ENCODE measurements at places on chromosomes 3 and 15. TPM values are rescaled to one million over a fixed set of nuclear protein-coding genes. Genes with fewer than 3 reads are reported as not detected.

NEIL1 gene
- total RNA-seq, result 9.4 TPM

GOLGA8Q gene
- 0.18 TPM for total RNA-seq

MUC20 gene
- total RNA-seq, result 0.09 TPM

MYO5C gene
- 7.0 TPM for total RNA-seq

CAND2 gene
- total RNA-seq, result 1.1 TPM

HTR3E gene
- total RNA-seq, result not detected

KLF15 gene
- total RNA-seq, result 0.63 TPM

ST8SIA2 gene
- total RNA-seq, result not detected

TRIM42 gene
- total RNA-seq, result not detected

SLC28A1 gene
- not detected for total RNA-seq

KY gene
- not detected for total RNA-seq

MELTF gene
- total RNA-seq, result 14.2 TPM

CILP gene
- not detected for total RNA-seq

CFAP91 gene
- total RNA-seq, result 0.45 TPM

SUCLG2 gene
- 46.4 TPM for total RNA-seq

TMEM212 gene
- not detected for total RNA-seq

CERS3 gene
- not detected for total RNA-seq

DAZL gene
- total RNA-seq, result not detected

COLQ gene
- 0.36 TPM for total RNA-seq

PRR20G gene
- not detected for total RNA-seq

CFAP44 gene
- 2.6 TPM for total RNA-seq

USP8 gene
- 35.1 TPM for total RNA-seq

HRH1 gene
- 11.7 TPM for total RNA-seq

OR4M2 gene
- total RNA-seq, result not detected

RASL12 gene
- total RNA-seq, result 0.09 TPM

COMMD2 gene
- 21.4 TPM for total RNA-seq

SUSD5 gene
- 1.9 TPM for total RNA-seq

SLC24A5 gene
- total RNA-seq, result not detected

TRH gene
- total RNA-seq, result not detected

RTP1 gene
- not detected for total RNA-seq

GAP43 gene
- not detected for total RNA-seq

USP13 gene
- total RNA-seq, result 8.0 TPM

AMIGO3 gene
- total RNA-seq, result not detected

OIP5 gene
- 8.3 TPM for total RNA-seq

ADAMTS7 gene
- total RNA-seq, result 10.7 TPM

ADIPOQ gene
- under 0.01 TPM for total RNA-seq

FOXB1 gene
- not detected for total RNA-seq

CCR3 gene
- total RNA-seq, result not detected

PTH1R gene
- 0.18 TPM for total RNA-seq

LHFPL4 gene
- total RNA-seq, result not detected

RBPMS2 gene
- 0.09 TPM for total RNA-seq

MSL2 gene
- total RNA-seq, result 10.9 TPM

FYCO1 gene
- 18.9 TPM for total RNA-seq

CHAC1 gene
- total RNA-seq, result 2.7 TPM

SPRED1 gene
- total RNA-seq, result 29.2 TPM

LRRC3B gene
- total RNA-seq, result not detected

IFT122 gene
- 16.8 TPM for total RNA-seq
